Activated B cell treated with CpG ODN at 0.5 μM for 24 hours (primary cell): ENCODE measurements at places on chromosomes 16 and 17.
A peak's percentile ranks its signal among the peaks of the same experiment; 100 is the strongest.

DNA sequence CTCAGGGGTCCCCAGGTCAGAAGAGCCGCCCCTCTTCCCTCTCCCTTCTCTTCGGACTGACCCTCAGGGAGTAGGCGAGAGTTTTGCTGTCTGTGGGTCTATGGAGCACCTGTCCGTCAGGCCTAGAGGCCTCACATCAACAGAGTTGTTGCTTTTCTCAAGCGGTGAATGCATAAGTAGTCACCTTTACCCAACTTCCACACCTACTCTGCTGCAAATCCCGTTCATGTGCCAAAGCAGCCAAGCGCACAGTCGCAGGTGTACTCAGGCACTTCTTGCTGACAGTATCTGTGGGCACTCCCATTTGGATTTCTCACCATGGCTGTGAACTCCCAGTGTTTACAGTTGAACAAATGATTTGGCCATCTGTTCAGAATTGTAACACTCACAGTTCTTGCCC, 4.0 kb upstream of the FA2H start:
- H3K4me3 ChIP-seq: no peak overlapping the region
- no peak overlapping the region for H3K27ac ChIP-seq
- no peaks in the 10 kb centered on the region for H3K36me3 ChIP-seq
- peaks cover 12% of the 10 kb centered on the region for H3K4me1 ChIP-seq

- no peak for DNase-seq
- no peaks in the 10 kb centered on the region for H3K4me1 ChIP-seq
- no peaks in the 10 kb centered on the region for H3K36me3 ChIP-seq
- no peaks in the 10 kb centered on the region for H3K27me3 ChIP-seq
- no peak overlapping the region for H3K4me3 ChIP-seq
Measured at GRCh38 chr16:78538919-78539318, 439.5 kb downstream of the WWOX start.

GRCh38 chr16:15942931-15943690, 6.3 kb upstream of the ABCC1 start:
- peak overlapping the region; percentile 79 for H3K27ac ChIP-seq
- no peak for DNase-seq
- peak overlapping the region; percentile 44 for H3K4me3 ChIP-seq
- no peaks in the 10 kb centered on the region for H3K36me3 ChIP-seq
- no peaks in the 10 kb centered on the region for H3K27me3 ChIP-seq
- peaks cover 22% of the 10 kb centered on the region for H3K4me1 ChIP-seq

DNA sequence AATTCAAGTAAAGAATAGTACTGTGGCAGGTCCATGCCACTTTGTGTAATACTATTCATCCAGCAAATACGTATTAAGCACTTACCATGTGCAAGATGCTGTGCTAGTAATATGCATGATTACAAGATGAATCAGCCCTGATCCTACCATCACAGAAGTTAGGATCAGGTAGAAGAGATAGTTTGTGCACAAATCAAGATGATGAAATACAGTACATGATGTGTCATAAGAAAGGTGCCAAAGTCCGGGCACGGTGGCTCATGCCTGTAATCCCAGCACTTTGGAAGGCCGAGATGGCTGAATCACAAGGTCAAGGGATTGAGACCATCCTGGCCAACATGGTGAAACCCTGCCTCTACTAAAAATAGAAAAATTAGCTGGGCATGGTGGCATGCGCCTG, 10.9 kb downstream of the COG4 start:
- H3K36me3 ChIP-seq: peaks cover 73% of the 10 kb centered on the region
- no peak for DNase-seq
- peaks cover 8% of the 10 kb centered on the region for H3K4me1 ChIP-seq
- H3K27me3 ChIP-seq: no peaks in the 10 kb centered on the region
- no peak overlapping the region for H3K4me3 ChIP-seq
- no peak overlapping the region for H3K27ac ChIP-seq

GRCh38 chr16:75264999-75265910, 13.8 kb upstream of the BCAR1 start:
- H3K36me3 ChIP-seq: no peaks in the 10 kb centered on the region
- peaks cover 12% of the 10 kb centered on the region for H3K4me1 ChIP-seq
- no peak overlapping the region for H3K27ac ChIP-seq
- peaks cover 52% of the 10 kb centered on the region for H3K27me3 ChIP-seq
- H3K4me3 ChIP-seq: peak overlapping the region; percentile 53

- no peak overlapping the region for H3K4me3 ChIP-seq
- H3K27ac ChIP-seq: no peak overlapping the region
- H3K4me1 ChIP-seq: no peaks in the 10 kb centered on the region
- H3K27me3 ChIP-seq: peaks cover 9% of the 10 kb centered on the region
Measured at GRCh38 chr16:86718118-86718517, 139.8 kb downstream of the FOXL1 start.

- no peak overlapping the region for H3K4me3 ChIP-seq
- no peaks in the 10 kb centered on the region for H3K4me1 ChIP-seq
- DNase-seq: no peak
- H3K36me3 ChIP-seq: peaks cover 16% of the 10 kb centered on the region
- no peaks in the 10 kb centered on the region for H3K27me3 ChIP-seq
Measured at GRCh38 chr16:8720080-8720966, 45.9 kb downstream of the ABAT start.

GRCh38 chr17:30380643-30381339, 2.1 kb downstream of the CPD start:
- H3K4me3 ChIP-seq: no peak overlapping the region
- DNase-seq: no peak
- peaks cover 29% of the 10 kb centered on the region for H3K4me1 ChIP-seq
- peaks cover 28% of the 10 kb centered on the region for H3K27me3 ChIP-seq
- H3K27ac ChIP-seq: no peak overlapping the region
- H3K36me3 ChIP-seq: peaks cover 11% of the 10 kb centered on the region

DNA sequence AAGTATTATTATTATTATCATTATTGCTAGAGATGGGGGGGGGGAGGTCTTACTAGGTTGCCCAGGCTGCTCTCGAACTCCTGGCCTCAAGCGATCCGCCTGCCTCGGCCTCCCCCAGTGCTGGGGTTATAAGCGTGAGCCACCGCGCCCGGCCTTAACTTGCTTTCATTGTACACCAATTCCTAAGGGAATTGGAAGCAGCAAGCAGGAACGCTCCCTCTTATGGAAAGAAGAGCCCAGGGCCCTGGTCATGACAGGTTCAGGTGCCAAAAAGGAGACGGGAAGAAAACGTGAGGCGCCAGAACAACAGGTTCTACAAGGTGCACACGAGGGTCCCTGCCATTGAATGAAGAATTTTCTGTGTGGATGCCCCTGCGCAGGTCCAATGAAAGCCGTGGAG, 540 bp upstream of the RPL38 start:
- no peak overlapping the region for H3K27ac ChIP-seq
- peaks cover 44% of the 10 kb centered on the region for H3K4me1 ChIP-seq
- H3K27me3 ChIP-seq: peaks cover 26% of the 10 kb centered on the region
- H3K4me3 ChIP-seq: peak overlapping the region; percentile 100
- DNase-seq: no peak

DNA sequence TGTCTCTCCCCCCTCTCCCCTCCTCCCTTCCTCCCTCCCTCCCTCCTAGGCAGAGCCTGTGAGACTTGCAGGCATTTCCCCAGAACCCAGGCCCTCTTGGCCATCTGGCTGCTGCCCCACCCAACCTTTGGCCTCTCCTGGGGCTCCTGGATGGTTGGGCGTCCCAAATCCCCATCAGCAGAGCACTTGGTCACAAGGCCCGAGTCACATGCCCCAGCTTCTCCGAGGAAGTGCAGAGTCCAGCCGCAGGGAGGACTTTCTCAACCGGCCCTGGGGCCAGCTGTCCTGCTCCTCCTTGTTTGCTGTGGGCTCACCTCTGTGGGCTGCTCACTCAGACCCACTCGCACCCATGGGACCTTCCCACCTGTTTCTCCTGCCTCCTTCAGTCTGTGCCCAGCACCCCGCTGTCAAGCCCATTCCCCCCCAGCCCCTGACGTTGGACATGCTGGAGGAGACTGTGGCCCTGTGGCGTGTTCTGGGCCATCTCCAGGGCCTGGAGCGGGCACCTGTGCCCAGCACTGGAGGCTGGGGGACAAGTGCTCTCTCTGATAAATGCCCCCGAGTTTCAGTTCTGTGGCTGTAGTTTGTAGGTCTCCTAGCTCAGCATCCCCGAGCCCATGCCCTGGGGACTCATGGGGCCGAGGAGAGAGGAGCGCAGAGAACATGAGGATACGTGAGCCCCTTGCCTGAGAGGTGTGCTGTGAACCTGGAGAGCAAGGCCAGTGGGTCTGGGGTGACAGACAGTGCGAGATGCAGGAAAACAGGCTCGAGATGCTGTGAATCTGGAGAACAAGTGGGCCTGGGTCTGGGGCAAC, 42.3 kb upstream of the ZNF750 start:
- H3K27ac ChIP-seq: no peak overlapping the region
- H3K36me3 ChIP-seq: peaks cover 2% of the 10 kb centered on the region
- no peak for DNase-seq
- H3K27me3 ChIP-seq: no peaks in the 10 kb centered on the region

- no peaks in the 10 kb centered on the region for H3K27me3 ChIP-seq
- peak overlapping the region; percentile 18 for H3K27ac ChIP-seq
- H3K36me3 ChIP-seq: peaks cover 47% of the 10 kb centered on the region
Measured at GRCh38 chr17:29131814-29132682, 48.1 kb downstream of the MYO18A start.

- H3K4me3 ChIP-seq: no peak overlapping the region
- peaks cover 16% of the 10 kb centered on the region for H3K4me1 ChIP-seq
- no peak overlapping the region for H3K27ac ChIP-seq
- H3K27me3 ChIP-seq: no peaks in the 10 kb centered on the region
- peaks cover 53% of the 10 kb centered on the region for H3K36me3 ChIP-seq
Measured at GRCh38 chr16:47600376-47600775, 139.2 kb downstream of the PHKB start.

GRCh38 chr16:938136-938535, 32.6 kb downstream of the LMF1 start:
- H3K27me3 ChIP-seq: no peaks in the 10 kb centered on the region
- H3K4me3 ChIP-seq: no peak overlapping the region
- DNase-seq: no peak
- H3K27ac ChIP-seq: no peak overlapping the region
- no peaks in the 10 kb centered on the region for H3K4me1 ChIP-seq
- peaks cover 54% of the 10 kb centered on the region for H3K36me3 ChIP-seq

GRCh38 chr17:16215965-16216316, 607 bp upstream of the NCOR1 start:
- peaks cover 50% of the 10 kb centered on the region for H3K4me1 ChIP-seq
- no peak for DNase-seq
- H3K27ac ChIP-seq: peak overlapping the region; percentile 86
- peak overlapping the region; percentile 98 for H3K4me3 ChIP-seq
- H3K36me3 ChIP-seq: peaks cover 5% of the 10 kb centered on the region
- H3K27me3 ChIP-seq: no peaks in the 10 kb centered on the region
